Stimulated activated CD4-positive, alpha-beta T cell treated with anti-CD3 and anti-CD28 coated beads, TNF-alpha, amount 100 ng/mL, for 48 hours (primary cell): ENCODE measurements at places on chromosomes 6 and 20.
A peak's percentile ranks its signal among the peaks of the same experiment; 100 is the strongest.

GRCh38 chr6:168480481-168480880, 39.5 kb downstream of the SMOC2 start:
- no peak for DNase-seq

- no peak for DNase-seq
These were observed 163.7 kb downstream of the DTNBP1 start for GRCh38 chr6:15499125-15499524.

GRCh38 chr20:23167431-23167830, 81.3 kb upstream of the CD93 start:
- no peak for DNase-seq

GRCh38 chr6:72974276-72974675, 251.0 kb downstream of the KHDC1L start:
- DNase-seq = no peak

DNA sequence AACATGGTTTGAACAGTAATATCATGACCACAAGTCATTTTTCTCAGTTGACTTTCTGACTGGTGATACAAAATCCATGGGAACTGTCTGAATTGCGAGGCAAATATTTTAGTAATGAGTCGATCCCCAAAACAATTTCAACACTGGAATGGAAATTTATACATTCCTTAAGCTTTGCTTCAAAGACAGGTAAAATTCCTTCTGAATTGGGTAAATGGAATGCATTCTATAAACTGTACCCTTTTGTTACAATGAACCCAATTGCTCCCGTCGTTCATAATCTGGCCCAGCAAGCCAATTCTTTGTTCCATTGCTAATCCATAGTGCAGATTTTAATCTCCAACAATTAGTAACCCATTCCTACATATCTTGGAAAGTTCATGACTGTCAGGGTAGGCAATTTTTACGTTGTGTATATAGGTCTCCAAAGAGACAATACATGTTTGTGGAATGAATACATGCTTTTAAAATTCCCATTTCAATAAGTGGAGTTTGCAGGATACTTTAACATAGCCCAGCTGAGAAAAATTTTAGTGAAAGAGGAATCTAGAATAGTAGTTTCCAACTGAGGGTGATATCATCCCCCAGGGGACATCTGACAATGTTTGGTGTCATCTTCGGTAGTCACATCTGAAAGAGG, 32.7 kb downstream of the CYP24A1 start:
- DNase-seq = no peak

DNA sequence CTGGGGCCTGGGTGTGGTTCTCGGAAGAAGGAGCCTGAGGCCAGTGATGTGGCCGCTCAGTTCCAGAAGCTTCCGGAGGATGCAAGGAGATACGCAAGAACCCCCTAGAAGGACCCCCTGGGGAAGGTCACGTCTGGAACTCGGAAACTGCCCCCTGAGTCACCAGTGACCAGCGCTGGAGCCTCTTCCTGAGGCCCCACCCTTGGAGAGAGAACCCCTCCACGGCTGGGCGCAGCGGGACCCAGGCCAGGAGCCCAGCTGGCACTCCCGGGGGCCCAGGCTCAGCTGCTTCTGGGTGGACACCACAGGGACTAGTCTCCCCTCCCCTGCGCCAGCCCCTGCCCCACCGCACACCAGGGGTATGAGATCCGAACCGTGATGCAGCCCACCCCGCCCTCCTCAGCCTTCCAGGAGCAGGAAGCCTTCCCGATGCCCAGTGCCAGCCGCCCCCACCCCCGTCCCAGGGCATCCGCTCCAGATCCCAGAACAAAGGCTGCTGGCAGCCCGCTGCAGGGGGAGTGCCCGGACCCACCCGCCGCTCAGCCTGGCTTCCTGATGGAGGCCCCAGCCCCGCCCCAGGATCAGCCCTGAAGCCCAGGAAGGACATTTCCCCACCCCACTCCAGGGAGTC, 7.5 kb downstream of the LAMA5 start:
- DNase-seq = no peak

- DNase-seq = no peak
These were observed 52.5 kb downstream of the BMP7 start for GRCh38 chr20:57213924-57214323.

DNA sequence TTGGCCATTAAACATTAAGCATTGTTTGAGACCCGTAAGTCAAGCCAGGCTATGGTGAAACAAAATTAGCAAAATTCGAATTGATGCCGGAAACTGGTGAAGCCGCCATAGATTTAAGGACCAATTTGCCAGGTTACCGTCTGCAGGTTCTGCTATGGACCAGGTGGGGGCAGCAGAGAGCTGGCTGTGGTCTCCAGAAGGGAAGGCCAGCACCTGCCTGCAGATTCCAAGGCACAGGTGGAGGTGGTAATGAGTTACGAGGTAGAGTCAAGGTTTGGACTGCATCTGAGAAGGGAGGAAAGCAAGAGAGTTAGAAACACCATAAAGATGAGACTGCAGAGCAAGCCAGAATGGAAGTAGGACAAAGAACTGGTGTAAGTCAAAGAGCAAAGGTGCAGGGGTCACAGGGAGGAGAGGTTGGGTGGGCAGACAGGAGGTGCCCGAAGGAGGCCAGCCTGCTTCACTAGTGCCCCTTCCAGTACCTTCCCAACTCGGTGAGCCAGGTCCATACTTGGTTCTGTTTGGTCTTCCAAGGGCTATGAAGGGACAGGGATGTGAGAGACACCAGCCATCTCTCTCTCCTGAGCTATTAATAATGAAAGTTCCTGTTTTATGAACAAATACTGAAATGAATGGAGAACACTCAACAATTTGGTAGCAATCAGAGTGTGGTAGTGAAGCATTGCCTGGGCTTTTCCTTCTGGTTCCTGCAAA, 131.6 kb upstream of the ESR1 start:
- peak; percentile 31 for DNase-seq

GRCh38 chr6:6406715-6407070, 86.2 kb upstream of the F13A1 start:
- no peak for DNase-seq

- DNase-seq = no peak
These were observed 64.7 kb upstream of the APCDD1L start for GRCh38 chr20:58579819-58580473.

GRCh38 chr6:169445227-169445626, 191.6 kb upstream of the THBS2 start:
- no peak for DNase-seq

GRCh38 chr20:21430020-21430419, 32.7 kb upstream of the NKX2-4 start:
- no peak for DNase-seq
